ENCODE measurements at places on chromosomes 5 and 9.

DNA sequence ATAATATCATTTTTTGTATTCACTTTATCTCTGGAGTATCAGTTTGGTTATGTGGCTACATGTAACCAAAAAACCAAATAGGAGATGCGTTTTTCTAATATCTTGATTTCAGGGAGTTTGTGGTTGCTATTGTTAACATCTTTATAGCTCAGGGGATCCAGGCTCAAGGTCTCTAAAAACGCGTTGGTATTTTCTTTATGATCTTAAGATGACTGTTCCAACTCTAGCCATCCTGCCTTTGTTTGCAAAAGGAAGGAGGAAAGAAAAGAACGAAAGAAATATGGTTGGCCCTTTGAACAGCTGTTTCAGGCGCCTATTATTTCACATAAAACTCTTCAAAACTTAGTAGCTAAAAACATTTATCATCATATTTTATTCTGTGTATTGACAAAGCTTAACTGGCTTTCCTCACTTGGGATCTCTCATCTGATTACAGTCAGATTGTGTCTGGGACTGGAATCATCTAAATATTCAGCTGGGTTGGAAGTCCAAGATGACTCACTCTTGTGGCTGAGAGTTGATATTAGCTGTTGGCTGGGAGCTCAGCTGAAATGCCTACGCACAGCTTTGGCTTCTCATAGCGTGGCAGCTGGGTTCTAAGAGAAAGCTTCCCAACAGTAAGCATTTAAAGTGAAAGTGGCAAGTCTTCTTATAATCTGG is 60.1 kb downstream of the FAM174A start:
- no peak overlapping the region for H3K27ac ChIP-seq
- no peak overlapping the region for H3K4me3 ChIP-seq
- no peaks in the 10 kb centered on the region for H3K4me1 ChIP-seq

GRCh38 chr5:65801352-65801783 is 79.4 kb downstream of the NLN start:
- H3K36me3 ChIP-seq, result peaks cover 28% of the 10 kb centered on the region
- H3K27me3 ChIP-seq, result no peaks in the 10 kb centered on the region
- no peak overlapping the region for H3K4me3 ChIP-seq
- DNase-seq, result no peak
- no peak overlapping the region for H3K27ac ChIP-seq
- peaks cover 45% of the 10 kb centered on the region for H3K4me1 ChIP-seq

- peaks cover 16% of the 10 kb centered on the region for H3K4me1 ChIP-seq
- no peak overlapping the region for H3K27ac ChIP-seq
- H3K27me3 ChIP-seq, result no peaks in the 10 kb centered on the region
- H3K36me3 ChIP-seq, result no peaks in the 10 kb centered on the region
- no peak for DNase-seq
Measured at GRCh38 chr5:6251565-6252102, 126.7 kb downstream of the MED10 start.

DNA sequence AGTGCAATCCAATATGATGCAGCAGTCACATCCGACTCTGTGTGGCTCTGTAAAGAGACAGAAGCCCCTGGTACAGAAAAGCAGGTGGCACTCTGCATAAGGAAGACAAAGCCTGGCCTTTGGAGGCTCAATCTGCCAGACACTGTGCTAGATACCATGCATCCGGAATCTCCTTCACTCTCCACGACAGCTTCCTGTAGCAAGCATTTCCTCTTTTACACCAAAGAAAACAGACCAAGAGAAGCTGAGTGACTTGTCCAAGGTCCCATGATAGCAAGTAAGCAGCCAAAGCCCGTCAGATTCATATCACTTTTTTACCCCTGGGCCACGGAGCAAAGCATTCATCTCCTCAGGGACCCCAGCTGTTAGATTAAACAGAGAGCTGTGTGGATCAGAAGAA is 64.2 kb upstream of the SMIM23 start:
- no peak overlapping the region for H3K27ac ChIP-seq
- no peak for DNase-seq
- no peak overlapping the region for H3K4me3 ChIP-seq
- no peaks in the 10 kb centered on the region for H3K4me1 ChIP-seq
- H3K36me3 ChIP-seq, result no peaks in the 10 kb centered on the region

DNA sequence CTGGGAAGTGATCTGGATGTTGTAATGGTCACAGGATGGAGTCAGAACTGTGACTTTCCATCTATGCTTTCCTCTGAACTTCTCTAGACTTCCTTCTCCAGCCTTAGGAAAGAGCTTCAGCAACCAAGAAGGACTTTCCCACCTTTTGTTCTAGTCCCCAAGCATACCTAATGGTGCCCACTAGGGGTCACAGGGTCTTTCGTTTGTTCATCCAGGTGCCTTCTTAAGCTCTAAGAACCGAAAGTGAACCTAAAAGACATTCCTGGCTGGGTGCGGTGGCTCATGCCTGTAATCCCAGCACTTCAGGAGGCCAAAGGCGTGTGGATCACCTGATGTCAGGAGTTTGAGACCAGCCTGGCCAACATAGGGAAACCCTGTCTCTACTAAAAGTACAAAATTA is 1.8 kb upstream of the WNT8A start:
- no peak overlapping the region for H3K27ac ChIP-seq
- H3K27me3 ChIP-seq, result peaks cover 4% of the 10 kb centered on the region
- H3K4me1 ChIP-seq, result peaks cover 13% of the 10 kb centered on the region
- no peak overlapping the region for H3K4me3 ChIP-seq

GRCh38 chr5:40410964-40411635 is 268.6 kb upstream of the PTGER4 start:
- peaks cover 14% of the 10 kb centered on the region for H3K36me3 ChIP-seq
- no peaks in the 10 kb centered on the region for H3K27me3 ChIP-seq
- H3K27ac ChIP-seq, result peak overlapping the region; percentile 95
- peak overlapping the region; percentile 72 for H3K4me3 ChIP-seq
- H3K4me1 ChIP-seq, result peaks cover 62% of the 10 kb centered on the region
- no peak for DNase-seq

DNA sequence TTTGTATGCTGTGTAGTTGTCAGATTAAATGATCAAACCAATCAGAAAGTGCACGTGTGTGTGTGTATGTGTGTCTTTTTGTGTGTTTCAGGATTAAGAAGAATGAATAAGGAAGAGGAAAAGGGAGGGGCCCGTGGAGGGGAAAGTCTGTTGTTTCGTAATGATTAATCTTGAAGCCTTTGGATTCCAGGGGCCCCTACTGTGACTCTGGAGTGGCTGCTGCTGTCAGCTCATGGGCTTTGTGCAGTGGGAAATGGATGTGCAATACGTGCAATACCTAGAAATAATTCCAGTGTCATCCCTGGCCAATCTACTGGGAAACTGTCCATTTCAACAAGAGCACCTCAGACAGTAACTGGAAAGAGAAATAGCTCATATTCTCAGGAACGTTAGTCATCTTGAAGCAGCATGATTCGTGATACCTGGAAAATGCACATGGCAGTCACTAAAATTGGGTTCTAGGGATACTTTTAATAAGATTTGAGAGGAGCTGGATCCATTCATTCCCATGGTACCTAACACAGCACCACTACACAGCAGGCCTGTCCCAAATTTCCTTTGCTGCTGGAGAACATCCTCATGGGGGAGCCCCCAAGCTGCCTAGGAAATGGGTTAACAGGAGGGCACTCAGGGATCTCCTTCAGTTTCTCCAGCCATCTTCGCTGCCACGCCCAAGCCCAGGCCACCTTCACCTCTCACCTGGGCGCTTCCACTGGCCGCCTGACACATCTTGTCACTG is 186.3 kb downstream of the NR3C1 start:
- peaks cover 30% of the 10 kb centered on the region for H3K36me3 ChIP-seq
- H3K4me1 ChIP-seq, result peaks cover 85% of the 10 kb centered on the region
- no peaks in the 10 kb centered on the region for H3K27me3 ChIP-seq
- H3K4me3 ChIP-seq, result no peak overlapping the region
- H3K27ac ChIP-seq, result peak overlapping the region; percentile 85

DNA sequence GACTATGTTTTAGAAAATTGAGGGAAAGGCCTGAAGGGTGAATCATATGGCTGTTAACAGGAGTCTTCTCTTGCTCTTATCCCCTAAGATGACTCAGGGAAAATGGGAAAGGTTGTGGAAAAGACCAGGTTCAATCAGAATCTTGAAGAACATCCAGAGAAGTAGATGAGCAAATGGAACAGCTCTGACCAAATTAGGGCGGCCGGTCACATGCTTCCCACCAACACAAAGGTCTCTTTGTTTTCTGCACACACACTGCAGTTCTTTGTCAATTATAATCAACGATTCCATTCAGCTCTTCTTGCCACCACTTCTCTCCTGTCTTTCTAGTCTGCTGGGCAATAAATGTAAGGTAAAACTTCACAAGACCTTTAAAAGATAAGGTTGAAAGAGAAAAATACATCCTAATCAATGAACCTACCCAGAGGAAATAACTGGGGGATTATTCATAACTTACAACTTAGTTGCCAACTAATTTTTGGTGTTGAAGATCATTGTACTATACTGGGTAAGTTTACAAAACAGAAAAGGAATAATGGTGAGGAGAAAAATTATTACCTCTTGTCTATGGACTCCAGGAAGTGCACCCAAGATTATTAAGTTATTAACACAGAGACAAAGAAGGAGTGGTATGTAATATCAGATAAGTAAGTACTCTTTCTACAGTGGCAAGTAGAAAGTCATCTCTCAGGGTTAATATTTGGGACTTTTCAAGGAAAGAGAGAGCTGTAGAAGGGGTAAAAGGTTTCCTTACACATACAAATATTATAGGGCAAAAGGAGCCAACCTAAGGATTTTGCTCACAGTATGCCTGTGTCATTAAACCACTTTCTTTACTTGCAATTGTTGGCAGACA is 441.9 kb upstream of the PIK3R1 start:
- no peak overlapping the region for H3K4me3 ChIP-seq
- no peak for DNase-seq

- H3K27me3 ChIP-seq, result peaks cover 12% of the 10 kb centered on the region
- no peak for DNase-seq
- no peak overlapping the region for H3K4me3 ChIP-seq
- no peak overlapping the region for H3K27ac ChIP-seq
- H3K4me1 ChIP-seq, result no peaks in the 10 kb centered on the region
Measured at GRCh38 chr9:1100945-1101344, 50.8 kb downstream of the DMRT2 start.

- no peak for DNase-seq
- no peaks in the 10 kb centered on the region for H3K36me3 ChIP-seq
- H3K27me3 ChIP-seq, result peaks cover 19% of the 10 kb centered on the region
- no peaks in the 10 kb centered on the region for H3K4me1 ChIP-seq
- H3K4me3 ChIP-seq, result no peak overlapping the region
Measured at GRCh38 chr9:74810200-74810599, 77.5 kb downstream of the TRPM6 start.

Measured in activated T-helper 1 cell treated with anti-CD3 and anti-CD28 coated beads, Interleukin-12 subunit alpha, Interleukin-12 subunit beta, Interleukin-2, Interleukin-4 antibody, amounts not matched to agents 30 ng/mL and 10 ng/mL and 1 ng/mL, durations not matched to agents 14 hours and 24 hours and 36 hours (primary cell).